ENCODE measurements at places on chromosomes 3 and 15. TPM values are rescaled to one million over a fixed set of nuclear protein-coding genes. Genes with fewer than 3 reads are reported as not detected.
A peak's percentile ranks its signal among the peaks of the same experiment; 100 is the strongest.

DNA sequence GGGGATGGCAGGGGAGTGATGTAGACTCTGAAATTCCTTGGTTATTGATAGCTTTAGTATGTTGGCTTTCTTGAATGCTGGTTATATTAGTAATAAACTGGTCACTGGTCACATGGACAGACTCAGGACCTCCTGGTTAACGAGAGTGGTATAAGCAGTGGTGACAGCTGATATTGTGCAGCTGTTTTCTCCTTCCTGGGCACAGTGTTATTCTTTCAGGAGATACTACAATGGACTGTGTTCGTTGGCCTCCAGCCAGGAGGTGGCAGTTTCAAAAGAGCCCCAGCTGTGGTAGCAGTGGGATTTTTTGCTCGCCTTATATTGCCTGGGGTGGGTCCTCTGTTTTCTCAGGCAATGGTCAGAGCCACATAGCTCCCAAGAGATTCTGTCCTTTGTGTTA is 181.6 kb upstream of the RBMS3 start:
- DNase-seq = no peak

DNA sequence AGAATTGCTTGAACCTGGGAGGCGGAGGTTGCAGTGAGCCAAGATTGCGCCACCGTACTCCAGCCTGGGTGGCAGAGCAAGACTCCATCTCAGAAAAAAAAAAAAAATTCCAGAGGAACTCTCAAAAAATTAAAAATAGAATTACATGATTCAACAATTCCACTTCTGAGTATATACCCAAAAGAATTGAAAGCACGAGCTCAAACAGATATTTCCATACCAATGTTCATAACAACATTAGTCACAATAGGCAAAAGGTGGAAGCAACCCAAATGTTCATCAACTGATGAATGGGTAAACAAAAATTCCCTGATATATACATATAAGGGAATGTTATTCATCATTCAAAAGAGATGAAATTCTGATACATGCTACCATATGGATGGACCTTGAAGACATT is 16.9 kb upstream of the MORF4L1 start:
- DNase-seq = no peak

GRCh38 chr3:69376731-69377130 is 9.2 kb downstream of the FRMD4B start:
- DNase-seq = no peak

- DNase-seq = peak; percentile 6
These were observed 16.7 kb downstream of the PTH1R start for GRCh38 chr3:46894256-46894655.

CCR1 gene
- polyA plus RNA-seq = 0.47 TPM

RBPMS2 gene
- polyA plus RNA-seq = 1.6 TPM

DNA sequence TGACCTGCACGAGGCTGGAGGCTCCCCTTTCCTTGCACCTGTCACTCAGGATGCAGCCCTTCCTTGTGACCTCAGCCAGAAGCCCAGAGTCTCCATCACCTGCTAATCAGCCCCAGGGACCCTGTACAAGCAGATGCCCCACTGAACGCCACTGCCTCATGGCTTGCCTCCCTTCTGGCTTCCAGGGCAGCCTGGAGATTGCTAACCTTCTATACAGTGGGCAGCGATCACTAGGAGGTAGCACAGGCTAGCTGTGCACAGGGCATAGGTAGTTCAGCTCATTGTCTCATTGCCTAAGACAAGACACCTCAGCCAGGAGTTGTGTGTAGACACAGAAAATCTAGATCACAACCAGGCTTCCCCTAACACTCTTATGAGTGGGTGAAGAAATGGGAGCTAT is 49.3 kb downstream of the SSUH2 start:
- DNase-seq = no peak

ARL14 gene
- polyA plus RNA-seq = not detected

- no peak for DNase-seq
These were observed 381.2 kb upstream of the TBL1XR1 start for GRCh38 chr3:177578488-177578887.
